ENCODE measurements at places on chromosomes 4 and X. TPM values are rescaled to one million over a fixed set of nuclear protein-coding genes. Genes with fewer than 3 reads are reported as not detected.

DNA sequence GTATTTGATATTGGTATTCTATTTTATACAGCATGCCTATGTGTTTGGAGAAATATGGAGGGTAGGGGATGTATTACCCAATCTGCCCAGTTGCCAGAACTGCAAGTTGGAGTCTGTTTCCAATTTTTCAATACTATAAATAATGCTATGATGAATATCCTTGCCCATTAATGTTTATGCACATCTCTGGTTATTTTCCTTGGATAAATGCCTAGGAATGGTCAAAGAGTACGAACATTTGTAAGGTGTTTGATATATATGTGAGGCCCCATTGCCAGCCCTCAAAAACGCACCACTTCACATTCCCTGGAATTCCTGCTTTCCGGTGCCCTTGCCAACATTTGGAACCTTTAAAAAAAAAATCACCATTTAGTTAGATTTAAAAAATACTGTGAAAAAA is 34.3 kb downstream of the CLDN34 start:
- H3K27ac ChIP-seq = no peak overlapping the region
- DNase-seq = no peak
- no peaks in the 10 kb centered on the region for H3K27me3 ChIP-seq
- H3K36me3 ChIP-seq = no peaks in the 10 kb centered on the region

DNA sequence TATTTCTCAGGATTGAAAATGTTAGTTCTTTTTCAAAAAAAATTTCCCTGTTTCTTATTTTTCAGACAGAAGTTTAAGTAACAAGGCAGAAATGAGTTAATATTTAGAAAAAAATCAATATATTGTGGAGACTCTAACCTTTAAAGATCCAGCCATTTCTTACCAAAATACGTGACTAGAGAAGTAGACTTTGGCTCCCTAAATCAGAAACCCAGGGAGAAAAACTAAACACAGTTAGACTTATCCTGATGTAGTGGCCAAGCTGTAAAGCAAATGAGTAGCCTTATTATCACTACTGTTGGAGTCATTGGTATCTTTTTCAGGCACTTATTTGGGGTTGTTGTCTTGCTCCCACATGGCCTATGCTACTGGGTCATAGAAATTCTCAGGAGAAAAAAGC is 1556.4 kb upstream of the ADGRL3 start:
- H3K36me3 ChIP-seq = no peaks in the 10 kb centered on the region
- no peaks in the 10 kb centered on the region for H3K27me3 ChIP-seq
- DNase-seq = no peak
- no peak overlapping the region for H3K27ac ChIP-seq
- H3K4me3 ChIP-seq = no peak overlapping the region

DNA sequence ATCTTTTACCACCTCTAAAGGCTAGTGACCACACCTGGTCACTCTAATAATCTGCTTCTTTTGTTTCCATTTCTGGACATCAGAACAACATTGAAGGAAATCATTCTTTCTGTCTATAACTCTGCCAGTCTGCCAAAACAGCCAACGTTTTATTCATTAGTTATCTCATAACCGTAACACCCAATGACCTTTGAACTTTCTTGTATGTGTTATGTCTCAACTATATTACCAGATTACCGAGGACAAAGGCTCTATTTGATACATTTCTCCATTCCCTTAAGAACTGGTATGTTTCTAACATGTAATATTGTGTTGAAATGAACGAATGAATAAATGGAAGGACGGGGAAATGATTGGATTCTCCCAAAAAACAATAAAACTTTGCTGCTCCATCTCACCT is 152.7 kb downstream of the GABRB1 start:
- H3K4me3 ChIP-seq = no peak overlapping the region
- DNase-seq = no peak
- no peaks in the 10 kb centered on the region for H3K27me3 ChIP-seq
- H3K36me3 ChIP-seq = no peaks in the 10 kb centered on the region
- no peaks in the 10 kb centered on the region for H3K4me1 ChIP-seq
- H3K27ac ChIP-seq = no peak overlapping the region

GRCh38 chr4:10083861-10084641 is 32.5 kb downstream of the WDR1 start:
- peak; percentile 19 for DNase-seq
- H3K27ac ChIP-seq = no peak overlapping the region
- H3K36me3 ChIP-seq = peaks cover 82% of the 10 kb centered on the region
- H3K4me1 ChIP-seq = peaks cover 10% of the 10 kb centered on the region
- no peak overlapping the region for H3K4me3 ChIP-seq

DNA sequence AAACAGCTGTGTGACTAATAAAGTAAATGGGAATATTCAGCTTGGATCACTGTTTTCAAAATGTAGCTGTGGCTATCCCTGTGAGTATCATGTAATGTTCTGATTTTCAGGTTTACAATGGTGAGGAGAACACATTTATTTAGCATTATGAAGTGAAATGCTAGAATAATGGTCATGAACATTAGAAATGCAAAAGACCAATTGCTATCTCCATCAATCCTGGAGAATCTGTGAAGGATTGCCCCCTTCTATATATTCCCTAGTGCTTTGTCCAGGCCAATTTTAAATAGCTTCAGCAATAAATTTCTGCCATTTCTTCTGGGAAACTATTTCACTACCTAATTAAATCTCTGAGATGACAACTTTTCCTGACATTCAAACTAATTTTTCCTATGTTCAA is 1399.1 kb downstream of the PCDH19 start:
- DNase-seq = no peak
- H3K4me3 ChIP-seq = no peak overlapping the region
- no peaks in the 10 kb centered on the region for H3K36me3 ChIP-seq
- no peaks in the 10 kb centered on the region for H3K27me3 ChIP-seq
- no peaks in the 10 kb centered on the region for H3K4me1 ChIP-seq

- DNase-seq = no peak
- no peaks in the 10 kb centered on the region for H3K27me3 ChIP-seq
- no peak overlapping the region for H3K27ac ChIP-seq
- no peaks in the 10 kb centered on the region for H3K4me1 ChIP-seq
- H3K36me3 ChIP-seq = no peaks in the 10 kb centered on the region
Observed at GRCh38 chr4:180423712-180424057, 1819.5 kb upstream of the TENM3 start.

DNA sequence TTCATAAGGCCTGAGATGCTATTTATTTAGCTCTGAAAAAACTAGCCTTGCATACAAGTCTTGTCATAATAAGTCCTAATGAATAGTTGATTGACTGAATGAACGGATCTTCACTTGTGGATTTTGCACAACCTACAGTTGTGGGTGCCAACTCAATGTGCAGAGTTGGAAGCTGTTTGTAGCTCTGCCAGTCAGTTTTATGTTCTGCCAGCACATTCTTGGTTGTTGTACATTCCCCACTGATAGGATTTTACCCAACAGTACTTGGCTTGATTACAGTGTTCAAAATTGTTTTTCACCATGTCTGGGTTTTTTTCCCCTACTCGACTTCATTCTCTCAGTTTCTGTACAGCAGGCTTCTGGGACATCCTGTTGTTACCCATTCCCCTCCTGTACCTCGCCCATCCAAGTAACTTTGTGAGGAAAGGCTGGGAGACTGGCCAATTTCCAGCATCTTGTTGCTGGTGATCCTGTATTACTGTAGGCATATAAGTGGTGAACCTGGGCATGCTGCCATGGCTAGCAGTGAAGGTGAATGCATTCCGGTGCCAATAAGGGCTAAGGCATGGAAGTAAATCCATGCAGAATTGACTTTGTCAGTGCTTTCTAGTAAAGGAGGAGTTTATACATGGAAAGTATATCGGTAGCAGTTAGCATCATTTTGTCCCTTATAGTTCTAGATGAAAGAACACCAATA is 22.8 kb downstream of the IL1RAPL1 start:
- DNase-seq = no peak
- H3K4me3 ChIP-seq = no peak overlapping the region
- no peaks in the 10 kb centered on the region for H3K27me3 ChIP-seq
- H3K27ac ChIP-seq = no peak overlapping the region
- no peaks in the 10 kb centered on the region for H3K36me3 ChIP-seq
- no peaks in the 10 kb centered on the region for H3K4me1 ChIP-seq

DNA sequence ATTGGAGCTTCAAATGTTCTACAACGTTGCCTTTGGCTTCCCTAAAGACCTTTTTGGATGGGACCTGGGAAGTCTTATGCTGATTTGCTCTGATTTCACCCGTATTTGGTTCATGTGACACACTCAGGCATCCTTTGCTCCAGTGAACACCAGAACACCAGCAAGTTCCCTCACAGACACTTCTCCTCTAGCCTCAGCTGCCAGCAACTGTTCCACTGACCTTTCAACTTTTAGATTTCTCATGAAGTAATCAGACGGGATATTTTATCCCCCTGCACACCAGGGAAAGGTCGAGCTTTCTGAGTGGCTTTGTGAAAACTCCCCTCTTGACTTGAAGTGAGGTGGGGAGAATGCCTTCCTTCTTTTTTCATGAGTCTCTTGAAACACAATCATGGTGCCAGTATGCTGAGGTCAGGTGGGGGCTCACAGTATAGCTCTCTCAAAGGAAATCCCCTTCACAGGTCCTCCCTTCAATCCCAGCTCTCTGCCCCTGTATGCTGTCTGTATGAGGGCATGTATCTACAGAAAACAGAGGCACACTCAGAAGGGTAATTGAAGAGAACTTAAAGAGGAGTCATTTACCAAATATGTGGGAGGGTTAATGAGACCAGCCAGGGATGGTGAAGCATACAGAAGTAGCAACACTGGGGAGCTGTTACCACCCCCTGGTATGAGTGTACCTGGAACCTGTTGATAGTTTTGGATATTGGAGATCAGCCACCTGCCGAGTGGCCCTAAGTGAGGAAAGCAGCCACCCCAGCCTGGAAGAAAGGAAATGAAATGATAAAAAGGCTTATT is 62.7 kb downstream of the FGFBP1 start:
- H3K27me3 ChIP-seq = no peaks in the 10 kb centered on the region
- H3K36me3 ChIP-seq = no peaks in the 10 kb centered on the region
- DNase-seq = no peak

DNA sequence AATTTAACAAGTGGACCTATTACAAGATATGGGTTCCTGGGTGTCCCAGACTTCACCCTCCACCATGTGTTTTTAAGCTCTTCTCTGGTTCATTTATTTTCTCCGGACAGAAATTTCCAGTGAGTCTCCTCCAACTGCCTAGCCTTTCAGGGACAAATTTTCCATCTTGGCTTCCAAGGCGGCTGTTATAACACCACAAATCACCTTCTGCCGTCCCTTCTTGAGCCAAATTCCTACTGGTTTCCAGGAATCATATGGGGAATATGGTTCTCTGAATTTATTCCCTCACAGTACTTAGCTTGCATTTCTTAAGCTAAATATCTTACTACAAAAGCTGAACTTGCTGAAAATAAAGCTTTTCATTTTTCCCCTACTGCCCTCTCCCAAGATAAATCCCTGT is 18.8 kb downstream of the NEXMIF start:
- H3K4me3 ChIP-seq = no peak overlapping the region
- H3K27me3 ChIP-seq = no peaks in the 10 kb centered on the region
- no peak overlapping the region for H3K27ac ChIP-seq

SYP gene
- 4.6 TPM for total RNA-seq

POU3F4 gene
- not detected for total RNA-seq

RNF150 gene
- 1.0 TPM for total RNA-seq
